Lung microvascular endothelial cell (primary cell): ENCODE measurements at places on chromosomes 12 and 14. TPM values are rescaled to one million over a fixed set of nuclear protein-coding genes. Genes with fewer than 3 reads are reported as not detected.

GRCh38 chr12:117439531-117440001, 78.1 kb upstream of the NOS1 start:
- no peak for DNase-seq

- DNase-seq: no peak
Observed at GRCh38 chr12:55008944-55009585, 10.7 kb upstream of the NEUROD4 start.

- DNase-seq: no peak
Observed at GRCh38 chr14:20607617-20608016, 16.4 kb upstream of the RNASE12 start.

The ANKRD33 gene
- 0.22 TPM in 1 of 2 replicates, not detected in the other for total RNA-seq

DNA sequence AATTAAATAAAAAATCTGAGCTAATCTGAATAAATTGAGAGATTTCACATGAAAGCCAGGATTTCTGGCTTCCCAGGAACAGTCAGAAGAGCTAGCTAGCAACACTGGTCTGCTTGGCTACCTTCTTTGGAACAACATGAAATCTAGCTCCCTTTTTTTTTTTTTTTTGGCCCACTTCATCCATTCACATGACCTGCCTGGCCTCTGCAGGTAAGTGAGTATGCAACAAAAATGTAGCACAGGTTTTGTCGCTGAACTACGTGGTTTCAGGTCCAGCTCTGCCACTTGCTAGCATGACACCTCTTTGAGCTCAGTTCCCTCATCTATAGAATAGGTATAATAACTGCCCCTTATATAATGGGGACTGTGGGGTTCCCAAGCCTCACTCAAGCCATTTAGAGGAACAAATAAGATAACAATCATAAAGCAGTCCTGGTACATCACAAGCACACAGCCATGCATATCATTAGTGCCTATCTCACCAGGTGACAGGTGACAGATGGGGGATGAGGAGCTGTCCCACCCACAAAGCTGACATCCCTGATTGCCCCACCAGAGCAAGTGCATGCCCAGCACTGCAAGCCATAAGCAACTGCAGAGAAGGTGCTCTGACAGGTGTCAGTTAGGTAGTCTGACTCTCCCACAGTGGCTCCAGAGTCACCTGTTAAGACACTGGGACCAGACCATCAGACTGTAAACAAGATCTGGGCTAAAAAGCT, 25.6 kb downstream of the PXN start:
- DNase-seq: no peak

The C12orf50 gene
- total RNA-seq: not detected in 2 replicates
